Skeletal muscle cell (primary cell): ENCODE measurements at places on chromosomes 7 and 10.

- DNase-seq: no peak
Observed at GRCh38 chr10:57867241-57867640, 400.5 kb downstream of the IPMK start.

- peak; percentile 44 for DNase-seq
Observed at GRCh38 chr10:29896053-29896452, 163.3 kb downstream of the JCAD start.

DNA sequence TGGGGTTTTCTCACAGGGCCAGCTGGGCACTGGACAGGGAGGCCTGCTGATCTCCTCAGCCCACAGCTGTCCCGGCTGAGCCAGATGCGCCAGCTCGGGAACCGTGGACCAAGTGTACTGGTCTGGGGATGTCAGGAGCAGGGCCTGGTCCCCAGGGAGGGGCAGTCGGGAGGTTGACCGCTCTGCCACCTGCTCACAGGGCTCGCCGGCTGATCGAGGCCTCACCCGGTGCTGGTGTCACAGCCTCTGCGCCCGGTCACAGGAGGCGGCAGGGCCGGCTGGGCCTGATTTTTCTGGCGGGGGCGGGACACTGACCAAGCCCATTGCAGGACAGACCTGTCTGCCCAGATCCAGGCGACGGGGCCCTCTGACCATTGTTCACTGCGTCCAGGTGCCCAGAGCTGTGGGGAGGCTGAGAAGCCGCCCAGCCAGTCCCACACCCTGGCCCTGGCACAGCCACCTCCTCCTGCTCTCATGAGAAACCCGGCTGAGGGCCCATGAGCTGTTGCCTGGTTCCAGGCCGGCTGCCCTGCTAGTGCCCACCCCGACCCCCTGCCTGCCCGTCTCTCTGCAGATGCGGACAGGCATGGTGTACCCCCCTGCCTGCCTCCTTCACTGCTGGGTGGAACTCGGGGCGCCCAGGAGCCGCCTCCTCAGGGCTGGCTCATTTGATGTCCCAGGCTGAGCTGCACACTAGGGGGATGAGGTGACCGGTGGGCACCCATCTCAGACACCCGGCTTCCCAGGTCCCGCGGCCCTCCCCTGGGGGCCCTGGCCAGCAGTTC lies 3.0 kb upstream of the TMEM184A start:
- DNase-seq: no peak

GRCh38 chr10:43123361-43124093 lies 14.7 kb upstream of the CSGALNACT2 start:
- no peak for DNase-seq

- no peak for DNase-seq
Observed at GRCh38 chr10:62127975-62128374, 140.7 kb downstream of the RTKN2 start.

DNA sequence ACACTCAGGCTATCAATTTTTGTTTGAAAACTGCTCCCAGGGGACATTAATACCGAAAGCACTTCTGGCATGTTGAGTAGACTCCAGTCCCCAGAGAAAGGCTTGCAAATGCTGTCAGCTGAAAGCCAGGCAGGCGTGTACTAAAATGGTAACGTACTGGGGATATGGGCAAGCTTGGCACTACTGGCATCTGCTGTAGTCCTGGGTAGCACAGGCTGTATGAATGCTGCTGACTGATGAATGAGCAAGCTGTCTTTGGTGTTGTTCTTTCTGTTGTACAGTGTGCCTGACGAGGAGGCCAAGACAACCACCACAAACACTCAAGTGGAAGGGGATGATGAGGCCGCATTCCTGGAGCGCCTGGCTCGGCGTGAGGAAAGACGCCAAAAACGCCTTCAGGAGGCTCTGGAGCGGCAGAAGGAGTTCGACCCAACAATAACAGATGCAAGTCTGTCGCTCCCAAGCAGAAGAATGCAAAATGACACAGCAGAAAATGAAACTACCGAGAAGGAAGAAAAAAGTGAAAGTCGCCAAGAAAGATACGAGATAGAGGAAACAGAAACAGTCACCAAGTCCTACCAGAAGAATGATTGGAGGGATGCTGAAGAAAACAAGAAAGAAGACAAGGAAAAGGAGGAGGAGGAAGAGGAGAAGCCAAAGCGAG lies 53.5 kb upstream of the AGBL3 start:
- DNase-seq: no peak

GRCh38 chr7:38382684-38383083 lies 109.2 kb upstream of the TARP start:
- DNase-seq: no peak

DNA sequence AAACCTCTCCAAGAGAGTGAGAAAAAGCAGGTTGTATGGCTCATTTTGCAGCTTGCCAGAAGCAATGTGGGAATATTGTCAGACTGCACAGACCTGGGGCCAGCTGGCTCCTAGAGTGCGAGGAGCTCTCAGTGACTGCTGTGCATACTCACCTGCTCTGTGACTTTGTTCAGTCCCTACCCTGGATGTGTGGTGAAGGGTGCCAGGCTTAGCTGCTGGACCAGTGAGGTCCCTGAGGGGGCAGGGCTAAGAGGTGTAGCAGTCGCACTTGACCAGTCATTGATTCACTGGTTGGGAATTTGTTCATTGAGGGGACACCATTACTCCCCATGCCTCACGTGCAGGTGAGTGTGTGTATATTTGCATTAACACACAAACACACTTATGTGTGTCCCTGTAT lies 60.1 kb downstream of the IKZF1 start:
- DNase-seq: no peak

DNA sequence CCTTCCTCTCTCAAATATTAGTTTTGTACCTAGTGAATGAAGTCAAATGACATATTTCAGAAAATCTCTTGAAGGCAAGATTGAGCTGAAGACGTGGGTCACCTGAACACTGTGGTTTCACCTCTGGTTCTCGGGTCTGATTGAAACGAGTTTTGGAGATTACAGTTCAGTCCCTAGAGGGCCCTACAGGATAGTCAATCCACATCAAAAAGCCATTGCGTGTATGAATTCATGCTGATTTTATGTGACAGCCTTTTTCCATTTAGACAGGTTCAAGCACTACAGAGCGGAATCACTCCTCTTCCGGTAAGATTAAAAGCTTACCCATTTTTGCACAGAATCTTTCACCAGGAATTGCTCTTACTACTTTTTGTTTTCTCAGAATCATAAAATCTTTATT lies 62.2 kb downstream of the VIM start:
- no peak for DNase-seq

- no peak for DNase-seq
Observed at GRCh38 chr10:49444349-49444748, 48.5 kb upstream of the DRGX start.

DNA sequence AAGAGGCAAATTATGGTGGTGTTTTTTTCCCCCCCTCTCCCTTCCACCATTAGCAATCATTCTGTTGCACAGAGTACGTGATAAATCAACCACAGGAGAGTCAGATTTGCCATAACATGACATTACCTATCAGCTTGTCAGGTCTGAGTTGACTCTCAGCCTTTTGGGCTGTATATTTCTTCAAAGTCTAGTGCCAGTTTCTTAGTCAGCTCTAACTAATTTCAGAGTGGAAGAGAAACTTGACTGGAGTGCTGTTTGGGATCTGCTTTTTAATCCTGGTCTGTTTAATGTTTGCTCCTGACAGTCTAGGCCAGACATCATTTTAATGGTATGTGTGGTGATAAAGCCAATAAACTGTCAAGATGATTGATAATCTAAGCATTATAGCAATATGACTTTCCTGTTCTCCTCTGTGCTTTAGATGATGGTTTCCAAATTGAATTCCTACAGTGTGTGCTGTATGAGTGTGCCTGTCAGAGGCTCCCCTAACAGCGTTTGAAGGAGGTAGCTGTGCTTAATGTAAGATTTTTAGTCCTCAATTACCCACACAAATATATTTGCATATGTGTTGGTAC lies 76.9 kb downstream of the LRMDA start:
- DNase-seq: peak; percentile 75

DNA sequence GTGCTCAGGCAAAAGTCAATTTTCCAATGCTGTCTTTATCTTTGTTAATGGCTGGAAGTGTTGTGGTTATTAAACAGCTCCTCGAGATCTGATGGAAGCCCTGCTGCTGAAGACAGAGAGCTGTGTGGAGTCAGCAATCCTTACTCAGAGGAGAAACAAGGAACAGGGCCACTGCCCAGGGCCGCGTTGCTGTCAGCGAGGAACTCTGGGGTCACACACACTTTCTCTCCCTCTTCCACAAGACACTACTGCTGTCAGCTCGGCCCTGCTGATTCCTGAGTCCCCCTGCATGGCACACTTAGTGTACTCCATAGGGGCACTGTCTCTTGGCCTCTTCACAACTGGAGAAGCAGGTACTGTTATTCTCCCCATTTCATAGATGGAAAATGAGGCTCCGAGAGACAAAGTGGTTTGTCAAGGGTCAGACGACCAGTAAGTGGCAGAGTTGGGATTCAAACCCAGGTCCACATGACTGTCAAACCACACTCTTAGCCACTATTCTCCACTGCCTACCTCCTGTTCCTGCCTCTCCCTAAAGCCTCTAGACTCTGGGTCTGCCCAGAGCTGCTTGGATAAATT lies 29.3 kb upstream of the PDCD4 start:
- no peak for DNase-seq

DNA sequence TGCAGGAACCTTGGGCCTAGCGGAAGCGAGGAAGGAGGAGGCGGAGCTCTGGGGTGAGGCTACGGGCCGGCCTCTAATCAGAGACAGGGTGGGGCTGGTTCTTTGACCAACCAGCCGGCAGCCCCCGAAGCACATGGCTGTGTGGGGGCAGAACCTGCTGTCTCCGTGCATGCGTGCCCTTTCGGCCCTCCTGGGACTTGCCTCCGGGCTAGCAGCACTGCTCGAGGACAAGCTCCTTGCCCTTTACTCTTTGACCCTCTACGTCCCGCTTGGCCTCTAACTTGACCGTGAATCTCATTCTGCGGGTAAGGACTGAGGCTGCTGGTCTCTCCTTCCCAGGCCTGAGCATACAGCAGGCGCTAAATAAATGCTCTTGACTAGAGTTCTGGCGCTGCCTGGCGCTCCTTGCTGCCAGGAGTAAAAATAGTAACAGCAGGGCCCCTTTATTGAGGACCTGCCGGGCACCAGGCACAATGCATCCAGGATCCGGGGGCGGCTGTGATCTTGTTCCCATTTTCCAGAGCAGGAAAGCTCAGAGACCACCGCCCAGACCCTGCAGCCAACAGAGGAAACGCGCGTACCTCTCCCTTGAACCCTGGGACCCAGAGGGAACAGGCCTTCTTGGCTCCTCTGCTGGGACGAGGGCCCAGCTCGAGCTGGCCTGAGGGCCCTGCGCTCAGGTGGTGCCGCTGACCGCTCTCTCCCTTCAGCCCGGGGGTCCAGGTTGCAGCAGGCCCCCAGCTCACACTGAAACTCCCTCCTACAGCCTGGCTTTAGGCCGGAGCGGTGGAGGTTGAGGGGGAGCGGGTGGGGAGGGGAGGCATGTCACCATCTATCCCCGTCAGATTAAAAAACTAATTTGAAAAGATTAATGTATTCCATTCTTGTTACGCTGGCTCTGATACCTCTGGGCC lies 2.7 kb upstream of the COMTD1 start:
- no peak for DNase-seq

GRCh38 chr10:81177651-81178244 lies 640.0 kb downstream of the SH2D4B start:
- no peak for DNase-seq

DNA sequence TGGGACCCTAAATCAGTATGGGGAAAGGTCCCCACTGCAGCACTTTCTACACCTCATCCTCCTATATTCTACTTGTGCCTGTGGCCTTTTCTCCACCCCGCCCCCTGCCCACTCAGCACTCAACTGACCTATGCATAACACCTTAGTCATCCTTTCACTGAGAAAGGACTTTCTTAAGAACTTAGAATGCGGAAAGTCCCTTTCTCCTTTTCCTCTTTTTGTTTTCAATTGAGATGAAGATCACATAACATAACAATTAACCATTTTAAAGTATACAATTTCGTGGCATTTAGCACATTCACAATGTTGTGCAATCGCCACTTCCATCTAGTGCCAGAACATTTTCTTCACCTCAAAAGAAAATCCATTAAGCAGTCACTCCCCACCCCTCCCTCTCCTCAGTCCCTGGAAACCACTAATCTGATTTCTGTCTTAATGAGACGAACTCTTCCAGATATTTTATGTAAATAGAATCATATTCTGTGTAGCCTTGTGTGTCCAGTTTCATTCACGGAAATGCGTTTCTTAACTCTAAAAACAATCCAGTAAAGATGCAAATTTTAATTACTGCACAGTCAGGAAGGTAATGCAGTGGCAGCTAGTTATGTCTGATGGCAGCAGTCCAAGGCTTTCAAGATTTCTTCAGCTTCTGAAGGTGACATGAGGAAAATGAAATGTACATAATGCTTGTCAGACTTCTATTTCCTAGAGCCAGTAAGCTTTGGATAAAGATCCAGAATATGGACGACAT lies 41.7 kb downstream of the FAS start:
- peak; percentile 58 for DNase-seq

GRCh38 chr10:72133517-72133916 lies 45.2 kb upstream of the SPOCK2 start:
- DNase-seq: peak; percentile 40

- peak; percentile 30 for DNase-seq
Observed at GRCh38 chr10:119445311-119445934, 97.1 kb downstream of the RGS10 start.

DNA sequence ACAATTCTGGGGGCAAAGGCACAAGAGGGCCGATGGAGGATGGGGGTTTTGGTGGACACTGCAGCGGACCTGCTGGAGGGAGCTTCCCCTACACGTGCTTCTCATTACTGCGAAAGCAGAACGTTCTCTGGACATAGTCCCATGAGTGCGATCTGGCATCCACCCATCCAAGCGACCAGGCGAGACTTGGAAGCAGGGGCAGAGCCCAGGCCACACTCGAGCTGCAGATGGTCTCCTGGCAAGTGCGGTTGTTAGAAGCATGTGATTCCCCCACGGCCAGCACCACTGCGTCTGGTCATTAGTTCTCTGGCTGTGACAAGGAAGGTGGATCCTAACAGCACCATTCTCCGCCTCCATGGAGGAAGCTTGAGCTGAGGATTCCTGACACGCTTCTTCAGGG lies 118.4 kb upstream of the TCERG1L start:
- DNase-seq: no peak

DNA sequence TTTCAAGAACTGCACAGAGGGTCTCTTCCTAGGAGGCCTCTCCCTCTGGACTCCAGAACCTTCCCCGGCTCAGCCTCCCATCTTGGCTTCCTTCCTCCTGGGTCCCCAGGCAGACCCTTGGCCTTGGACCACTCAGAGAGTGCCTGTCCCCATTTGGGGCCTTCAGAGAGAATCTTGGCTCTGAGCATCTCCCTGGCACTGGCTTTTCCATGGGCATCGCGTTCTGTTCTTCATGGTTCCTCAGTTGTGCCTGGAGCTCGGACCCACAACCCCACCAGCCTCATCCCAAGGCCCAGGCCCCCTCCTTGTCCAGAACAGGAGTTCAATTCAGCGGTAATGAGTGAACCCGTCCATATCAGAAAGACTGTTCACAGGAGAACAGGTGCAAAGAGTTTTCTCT lies 73.4 kb downstream of the VIPR2 start:
- no peak for DNase-seq

GRCh38 chr7:39432368-39432767 lies 133.8 kb upstream of the YAE1 start:
- DNase-seq: no peak

GRCh38 chr10:45456822-45457221 lies 82.8 kb downstream of the ALOX5 start:
- DNase-seq: no peak
